ENCODE measurements at places on chromosomes 4 and X.

- ATAC-seq, result peak; percentile 49
Measured at GRCh38 chr4:123444290-123444731, 47.7 kb downstream of the SPRY1 start.

GRCh38 chrX:1657367-1658070 lies 42.7 kb downstream of the ASMT start:
- ATAC-seq, result peak; percentile 62

DNA sequence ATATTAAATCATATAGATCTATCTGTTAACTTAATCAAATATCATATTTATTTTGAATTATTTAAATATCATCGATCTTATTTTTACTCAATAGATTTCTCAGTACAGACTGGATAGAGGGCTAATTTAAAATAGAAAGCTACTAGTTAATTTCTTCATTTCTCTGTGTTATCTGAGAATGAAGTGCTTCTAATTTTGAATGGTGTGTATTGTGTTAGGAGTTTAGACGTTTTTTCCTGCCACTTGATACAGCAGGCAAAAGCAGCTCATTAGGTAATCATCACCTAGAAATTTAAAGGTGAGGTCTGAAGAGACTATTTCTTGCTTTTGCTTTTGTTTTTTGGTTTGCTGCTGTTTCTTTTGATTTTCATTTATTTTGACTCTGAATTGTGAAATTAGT lies 948.8 kb upstream of the TENM3 start:
- ATAC-seq, result no peak

DNA sequence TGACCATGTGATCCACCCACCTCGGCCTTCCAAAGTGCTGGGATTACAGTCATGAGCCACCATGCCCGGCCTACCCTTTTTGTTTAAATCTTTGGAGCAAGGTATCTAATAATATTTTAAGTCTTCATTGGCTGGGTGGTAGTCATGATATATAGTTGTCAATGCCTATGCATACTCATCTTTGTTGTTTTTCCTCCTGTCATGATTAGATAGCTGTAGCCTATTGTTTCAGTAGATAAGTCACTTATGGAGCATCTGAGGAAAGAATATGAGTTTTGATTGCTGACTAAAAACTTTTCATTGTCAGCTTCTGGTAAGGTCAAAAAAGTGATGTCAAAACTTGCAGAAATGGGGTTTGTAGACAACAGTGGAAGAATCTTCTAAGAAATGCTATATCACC lies 119.8 kb downstream of the KDM6A start:
- ATAC-seq, result no peak

GRCh38 chr4:155734065-155734464 lies 24.8 kb upstream of the GUCY1B1 start:
- ATAC-seq, result no peak

GRCh38 chr4:72715299-72715698 lies 146.3 kb upstream of the ADAMTS3 start:
- no peak for ATAC-seq

DNA sequence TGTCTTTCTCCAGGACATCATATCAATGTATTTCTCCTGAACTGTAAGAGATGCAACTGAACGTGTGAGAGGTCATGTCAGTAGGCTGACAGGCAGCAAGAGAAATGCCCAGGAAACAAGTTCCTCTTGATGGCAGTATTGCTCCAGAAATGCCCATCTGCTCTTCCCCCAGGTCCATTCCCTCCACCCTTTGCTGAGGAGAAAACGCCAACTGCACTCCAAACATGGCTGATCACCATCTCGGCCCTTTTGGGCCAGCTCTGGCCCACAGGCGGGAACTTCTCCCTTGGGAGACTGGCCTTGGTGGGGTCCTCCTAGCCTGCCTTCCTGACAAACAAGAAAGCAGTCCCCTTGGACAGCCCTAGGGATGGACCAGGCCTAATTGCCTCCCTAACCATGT lies 276.5 kb upstream of the AGTR2 start:
- ATAC-seq, result no peak

- ATAC-seq, result peak; percentile 96
Measured at GRCh38 chr4:81421346-81422218, 50.1 kb downstream of the RASGEF1B start.

- ATAC-seq, result no peak
Measured at GRCh38 chr4:100566396-100566795, 48.6 kb upstream of the EMCN start.

DNA sequence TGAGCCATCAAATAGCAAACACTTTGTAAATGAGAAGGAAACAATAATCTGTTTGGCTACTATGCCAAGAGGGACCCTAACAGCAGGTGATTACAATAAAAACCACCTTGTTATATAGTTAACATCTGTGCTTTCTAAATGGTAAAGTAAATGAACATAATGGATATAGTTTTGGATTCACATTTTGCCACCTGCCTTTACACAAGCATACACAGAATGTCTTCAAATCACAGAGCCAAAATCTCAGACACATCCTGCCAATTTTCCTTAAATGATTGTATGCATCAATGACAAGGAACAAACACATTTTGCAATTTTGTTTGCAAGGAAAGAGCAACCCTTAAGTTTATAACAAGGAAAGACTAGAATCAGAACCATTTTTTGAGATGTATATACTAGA lies 334.2 kb downstream of the FSTL5 start:
- no peak for ATAC-seq

- ATAC-seq, result no peak
Measured at GRCh38 chrX:98607739-98608138, 1724.0 kb downstream of the RPA4 start.

DNA sequence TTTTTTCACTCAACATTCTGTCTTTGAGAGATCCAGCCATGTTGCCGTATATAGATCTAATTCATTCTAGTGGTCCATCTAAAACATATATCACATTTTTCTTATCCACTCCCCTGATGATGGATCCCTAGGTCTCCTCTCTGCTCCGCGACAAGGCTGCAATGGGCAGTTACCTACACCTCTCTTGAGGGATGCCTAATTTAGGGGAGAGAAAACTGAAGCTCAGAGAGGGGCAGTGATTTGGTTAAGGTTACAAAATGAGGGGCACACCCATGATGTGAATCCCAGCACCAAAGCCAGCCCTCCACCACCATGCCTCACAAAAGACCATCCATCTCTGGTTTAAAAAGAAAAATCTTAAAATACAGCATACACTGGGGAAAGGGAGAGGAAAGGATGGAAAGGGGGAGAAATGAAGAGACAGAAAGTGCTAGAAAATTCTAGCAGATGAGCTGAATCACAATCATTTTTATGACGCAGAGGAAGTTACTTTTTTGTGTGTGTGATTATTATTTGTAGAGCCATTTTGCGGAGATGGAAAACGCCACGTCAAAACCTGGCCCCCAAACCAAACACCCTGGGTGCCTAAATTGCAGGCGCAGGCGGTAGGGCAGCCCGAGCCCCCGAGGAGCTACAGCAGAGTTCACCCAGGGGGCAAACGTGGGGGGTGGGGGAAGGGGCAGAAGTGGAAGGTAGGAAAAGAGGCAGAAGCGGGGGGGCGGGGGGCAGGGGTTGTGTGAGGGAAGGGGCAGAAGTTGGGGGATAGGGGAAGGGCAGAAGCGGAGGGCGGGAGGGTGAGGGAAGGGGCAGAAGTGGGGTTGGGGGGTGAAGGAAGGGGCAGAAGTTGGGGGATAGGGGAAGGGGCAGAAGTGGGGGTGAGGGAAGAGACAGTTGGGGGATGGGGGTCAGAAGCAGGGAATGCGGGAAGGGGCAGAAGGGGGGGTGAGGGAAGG lies 1.3 kb upstream of the TSPYL2 start:
- ATAC-seq, result no peak

- ATAC-seq, result no peak
Measured at GRCh38 chr4:104591510-104591911, 96.8 kb upstream of the CXXC4 start.

DNA sequence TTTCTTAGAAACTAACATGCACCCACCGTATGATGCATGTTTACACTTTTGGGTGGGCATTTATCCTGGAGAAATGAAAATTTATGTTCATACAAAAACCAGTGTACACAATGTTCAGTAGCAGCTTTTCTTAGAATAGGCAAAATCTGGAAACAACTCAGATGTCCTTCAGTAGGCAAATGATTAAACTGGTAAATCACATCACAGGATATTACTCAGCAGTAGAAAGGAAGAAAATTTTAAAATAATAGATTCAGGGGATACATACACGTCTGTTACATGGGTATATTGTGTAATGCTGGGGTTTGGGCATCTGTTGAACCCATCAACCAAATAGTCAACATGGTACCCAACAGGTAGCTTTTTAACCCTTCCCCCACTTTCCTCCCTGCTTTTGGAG lies 25.2 kb upstream of the HSPA4L start:
- ATAC-seq, result no peak

DNA sequence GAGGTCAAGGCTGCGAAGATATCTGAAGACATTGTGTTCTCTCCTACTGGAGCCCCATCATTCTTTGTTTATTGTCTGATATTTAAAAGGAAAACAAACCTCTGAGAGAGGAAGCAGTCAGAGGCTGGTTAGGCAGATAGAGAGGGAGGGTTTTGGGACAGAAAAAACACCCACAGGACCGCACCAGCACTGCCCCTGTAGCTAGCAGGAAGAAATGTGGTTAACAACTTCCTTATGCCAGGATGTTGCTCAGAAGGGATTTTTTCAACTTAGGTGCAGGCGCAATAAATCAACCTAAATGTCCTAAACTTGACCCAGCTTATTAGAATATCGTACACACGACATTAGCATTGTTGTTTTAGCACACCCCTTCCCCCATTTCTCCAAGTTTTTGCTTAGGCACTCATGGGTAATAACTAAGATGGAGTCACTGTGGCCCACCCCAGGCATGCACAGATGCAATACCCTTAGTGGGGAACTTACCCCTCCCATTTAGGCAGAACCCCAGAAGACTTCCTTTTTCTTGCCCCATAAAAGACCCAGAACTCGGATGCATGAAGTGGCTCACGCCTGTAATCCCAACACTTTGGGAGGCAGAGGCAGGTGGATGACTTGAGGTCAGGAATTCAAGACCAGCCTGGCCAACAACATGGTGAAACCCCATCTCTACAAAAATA lies 2.8 kb upstream of the ZNF718 start:
- no peak for ATAC-seq

DNA sequence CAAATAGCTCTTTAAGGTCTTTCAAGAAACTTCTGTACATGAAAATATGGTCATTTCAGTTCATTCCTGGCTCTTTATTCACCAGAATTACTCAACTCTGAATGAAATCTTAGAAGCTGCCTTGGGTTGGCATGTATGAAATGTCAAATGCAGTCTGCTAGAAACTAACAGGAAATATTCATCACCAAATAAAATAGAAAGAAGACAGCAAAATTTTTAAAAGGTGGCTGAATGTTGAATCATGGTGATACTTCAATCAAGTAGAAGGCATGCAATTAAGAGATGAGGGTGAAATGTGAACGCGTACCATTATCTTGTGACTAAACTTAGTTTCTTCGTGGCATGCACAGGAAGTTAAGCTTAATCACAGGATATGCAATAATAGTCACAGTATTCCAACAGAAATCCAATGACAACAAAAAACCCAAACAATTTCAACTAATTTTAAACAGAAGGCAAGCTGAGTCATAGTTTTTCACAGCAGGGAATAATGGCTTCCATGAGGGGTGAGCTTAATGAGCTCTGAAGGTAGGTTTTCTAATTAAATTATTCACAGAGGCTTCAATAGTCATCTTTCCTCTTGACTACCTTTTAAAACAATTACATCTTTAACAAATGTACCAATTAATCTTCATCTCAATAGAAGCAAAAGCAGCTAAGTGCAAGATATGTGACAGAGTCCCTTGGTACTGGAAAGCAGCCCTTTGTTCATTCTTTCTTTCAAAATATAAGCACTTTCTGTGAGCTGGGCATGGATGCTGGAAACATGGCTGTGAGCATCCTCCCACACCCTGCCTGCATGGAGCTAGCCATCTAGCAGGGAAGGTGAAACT lies 44.5 kb downstream of the SCFD2 start:
- ATAC-seq, result no peak

- ATAC-seq, result no peak
Measured at GRCh38 chr4:141977433-141977832, 341.1 kb downstream of the IL15 start.

GRCh38 chr4:785332-786073 lies 40.4 kb downstream of the CPLX1 start:
- no peak for ATAC-seq

DNA sequence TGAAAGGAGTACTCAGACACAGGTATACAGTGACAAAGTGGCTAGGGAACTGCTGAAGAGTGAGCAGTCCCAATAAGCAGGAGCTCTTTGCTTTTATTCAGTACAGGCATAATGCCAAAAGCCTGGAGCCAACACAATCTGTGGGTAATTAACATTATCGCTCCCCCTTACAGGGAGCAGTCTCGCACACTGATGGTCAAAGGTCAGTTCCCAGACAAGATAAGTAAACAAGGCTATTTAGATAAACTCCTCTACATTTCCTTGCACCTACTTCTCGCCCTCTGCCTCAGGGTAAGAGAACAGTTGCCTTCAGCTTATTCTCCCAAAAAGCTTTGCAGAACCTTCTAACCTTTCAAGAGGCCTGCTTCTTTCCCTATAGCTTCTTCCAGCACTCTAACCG lies 73.9 kb upstream of the TAF9B start:
- no peak for ATAC-seq

DNA sequence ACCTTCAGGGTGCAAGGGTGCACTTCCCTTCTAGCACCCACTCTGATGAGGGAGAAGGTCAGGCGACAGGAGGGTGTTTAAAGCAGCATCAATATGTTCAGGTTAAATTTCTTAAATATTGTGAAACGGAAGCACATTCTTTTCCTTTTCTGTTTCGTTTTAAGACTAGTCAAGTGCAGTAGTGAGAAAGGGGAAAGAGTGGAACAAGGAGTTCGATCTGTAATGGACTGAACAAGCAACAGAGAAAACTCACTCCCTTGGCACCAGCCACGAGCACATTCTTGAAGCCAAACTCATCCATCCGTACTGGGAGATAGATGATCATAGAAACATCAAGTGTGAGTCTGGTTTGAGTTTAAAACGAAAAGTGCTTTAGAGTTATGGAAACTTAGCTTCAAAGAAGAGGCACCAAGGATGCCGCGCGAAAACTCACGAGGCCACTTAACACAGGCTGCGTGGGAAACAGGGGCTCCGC lies 815 bp downstream of the FAM53A start:
- no peak for ATAC-seq

- ATAC-seq, result peak; percentile 71
Measured at GRCh38 chrX:68710870-68711576, 63.6 kb downstream of the STARD8 start.

DNA sequence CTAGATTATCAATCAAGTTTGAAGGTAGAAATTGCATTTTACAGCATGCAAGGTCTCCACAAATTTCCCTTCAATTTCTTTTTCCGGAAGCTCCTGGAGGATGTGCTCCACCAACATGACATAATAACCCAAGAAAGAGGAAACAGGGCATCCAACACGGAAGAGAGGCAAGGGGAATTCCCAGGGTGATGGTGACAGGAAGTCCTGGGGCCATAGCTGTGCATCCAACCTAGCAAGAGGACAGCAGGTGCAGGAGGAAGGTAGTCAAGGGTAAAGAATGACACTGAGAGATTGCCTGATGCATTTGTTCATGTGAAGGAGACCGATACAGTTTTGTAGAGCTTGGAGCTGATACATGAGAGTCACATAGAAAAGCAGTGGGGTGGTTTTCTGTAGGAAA lies 115.7 kb upstream of the LSM6 start:
- peak; percentile 90 for ATAC-seq
